ENCODE measurements at places on chromosomes 5 and 9.

GRCh38 chr5:8861764-8862163, 684.1 kb downstream of the SEMA5A start:
- no peak for DNase-seq

DNA sequence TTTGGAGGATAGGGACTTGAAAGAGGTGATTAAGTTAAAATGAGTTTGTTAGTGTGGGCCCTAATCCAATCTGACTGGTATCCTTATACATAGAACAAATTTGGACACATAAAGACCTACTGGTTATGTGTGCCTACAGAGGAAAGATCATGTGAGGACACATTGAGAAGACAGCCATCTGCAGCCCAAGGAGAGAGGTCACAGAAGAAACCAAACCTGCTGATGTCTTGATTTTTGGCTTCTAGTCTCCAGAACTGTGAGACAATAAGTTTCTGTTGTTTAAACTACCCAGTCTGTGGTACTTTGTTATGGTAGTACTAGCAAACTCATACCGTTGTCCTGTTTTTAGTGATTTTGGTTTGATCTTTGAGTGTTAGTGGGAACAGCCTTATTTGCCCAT, 18.3 kb downstream of the RNF180 start:
- no peak for DNase-seq

DNA sequence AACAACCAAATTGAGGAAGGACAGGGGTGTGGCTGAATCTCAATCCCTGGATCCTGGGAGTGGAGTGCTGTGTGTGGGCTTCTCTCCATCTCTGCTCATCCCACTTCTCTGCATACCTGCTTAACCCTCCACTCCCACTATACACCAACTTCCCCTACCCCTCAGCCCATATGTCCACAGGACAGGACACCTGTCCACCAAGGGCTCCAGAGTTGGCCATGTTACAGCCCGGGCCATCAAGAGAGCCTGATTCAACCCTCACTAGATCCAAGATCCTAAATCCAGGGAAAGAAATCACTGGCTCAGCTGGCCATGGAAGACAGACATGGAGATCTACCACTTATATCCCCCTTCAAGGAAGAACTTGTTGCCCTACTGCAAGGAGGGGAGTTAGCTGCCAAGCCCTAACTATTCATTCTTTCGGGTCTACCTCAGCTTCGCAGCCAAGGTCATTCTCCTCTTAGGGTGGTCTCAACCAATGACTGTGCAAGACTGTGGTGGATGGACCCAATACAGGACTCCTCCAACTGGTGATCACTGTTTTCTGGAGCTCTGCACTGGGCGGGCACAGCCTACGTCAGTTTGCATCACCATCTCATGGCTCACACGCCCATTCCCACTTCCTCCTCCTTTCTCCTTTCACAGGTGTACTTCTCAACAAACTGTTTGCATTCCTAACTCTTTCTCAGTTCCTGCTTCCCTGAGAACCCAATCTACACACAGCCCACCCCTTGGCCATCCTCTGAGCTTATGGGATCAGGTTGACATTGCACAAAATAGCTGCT, 53.7 kb upstream of the ZBTB43 start:
- DNase-seq, result no peak

DNA sequence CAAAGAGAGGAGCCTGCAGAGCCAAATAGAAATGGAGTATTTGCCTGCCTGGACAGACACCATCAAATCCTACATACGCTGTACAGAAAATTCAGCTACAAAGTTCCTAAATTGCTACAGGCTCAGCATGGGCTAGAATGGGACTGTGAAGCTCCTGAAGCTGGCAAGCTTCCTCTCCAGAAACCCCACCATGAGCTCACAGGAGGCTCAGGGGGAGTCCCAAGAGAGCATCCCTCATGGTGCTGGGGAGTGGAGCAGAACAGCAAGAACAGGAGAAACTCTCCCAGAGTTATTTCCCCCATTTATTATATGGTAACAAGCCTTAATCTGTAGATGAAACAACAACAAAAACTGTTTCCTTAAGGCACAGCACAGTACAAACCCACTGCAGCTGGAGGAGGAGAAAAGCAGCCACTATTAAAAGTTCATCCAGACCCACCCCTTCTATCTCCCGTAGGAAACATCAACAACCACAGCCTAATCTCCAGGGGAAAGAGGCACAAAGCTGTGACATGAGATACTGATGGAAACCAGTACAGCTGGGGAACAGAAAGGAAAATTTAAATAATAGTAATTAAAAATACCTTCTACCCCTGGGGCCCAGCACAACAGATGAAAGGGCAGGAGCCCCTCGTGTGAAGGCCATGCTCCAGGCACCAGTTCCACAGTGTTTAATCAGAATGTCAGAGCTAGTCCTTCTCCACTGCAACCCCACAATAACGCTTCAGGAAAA, 548.5 kb downstream of the MTRR start:
- no peak for DNase-seq

DNA sequence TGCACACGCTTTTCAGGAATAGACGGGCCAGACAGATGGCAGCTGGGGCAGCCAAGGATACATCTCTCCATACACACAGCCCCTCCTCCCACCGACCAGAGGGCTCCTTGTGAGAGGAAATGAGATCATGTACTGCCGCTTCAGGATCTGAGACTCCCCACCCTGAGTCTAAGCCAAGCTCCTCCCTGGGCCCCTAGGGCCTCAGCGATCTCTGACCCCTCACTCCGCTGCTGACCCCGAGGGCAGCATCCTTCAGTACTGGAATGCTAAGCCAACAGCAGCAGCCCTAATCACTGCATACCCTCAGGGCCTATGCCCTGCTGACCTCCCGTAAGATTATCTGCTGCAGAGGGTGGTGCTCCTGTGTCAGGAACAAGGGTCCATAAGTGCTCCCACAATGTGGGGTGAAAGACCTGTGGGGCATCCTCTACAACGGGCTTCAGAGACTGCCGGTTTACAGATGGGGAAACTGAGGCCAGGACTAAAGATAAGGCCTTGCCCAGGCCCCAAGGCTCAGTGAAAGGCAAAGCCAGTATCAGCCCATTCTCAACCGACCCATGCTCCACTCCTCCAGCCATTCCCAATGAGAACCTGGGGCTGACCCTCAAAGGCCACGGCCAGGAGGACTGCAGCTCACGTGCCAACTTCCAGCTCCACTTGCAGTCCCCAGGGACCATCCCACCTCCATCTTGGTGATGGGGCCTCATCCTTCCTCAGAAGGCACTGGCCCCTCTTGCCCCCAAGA, 37.5 kb downstream of the BICD2 start:
- DNase-seq, result peak; percentile 10

DNA sequence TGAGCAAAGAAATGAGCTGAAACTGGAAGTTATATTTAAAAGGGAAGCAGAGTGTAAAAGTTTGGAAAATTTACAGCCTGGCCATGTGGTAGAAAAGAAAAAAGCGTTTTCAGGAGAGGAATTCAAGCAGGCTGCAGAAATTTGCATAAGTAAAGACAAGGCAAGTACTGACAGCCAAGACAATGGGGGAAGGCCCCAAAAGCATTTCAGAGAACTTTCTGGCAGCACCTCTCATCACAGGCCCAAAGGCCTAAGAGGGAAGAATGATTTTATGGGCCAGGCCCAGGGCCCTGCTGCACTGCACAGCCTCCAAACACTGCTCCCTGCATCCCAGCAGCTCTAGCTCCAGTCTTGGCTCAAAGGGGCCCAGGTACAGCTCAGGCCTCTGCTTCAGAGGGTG, 169.7 kb downstream of the GLIS3 start:
- no peak for DNase-seq

DNA sequence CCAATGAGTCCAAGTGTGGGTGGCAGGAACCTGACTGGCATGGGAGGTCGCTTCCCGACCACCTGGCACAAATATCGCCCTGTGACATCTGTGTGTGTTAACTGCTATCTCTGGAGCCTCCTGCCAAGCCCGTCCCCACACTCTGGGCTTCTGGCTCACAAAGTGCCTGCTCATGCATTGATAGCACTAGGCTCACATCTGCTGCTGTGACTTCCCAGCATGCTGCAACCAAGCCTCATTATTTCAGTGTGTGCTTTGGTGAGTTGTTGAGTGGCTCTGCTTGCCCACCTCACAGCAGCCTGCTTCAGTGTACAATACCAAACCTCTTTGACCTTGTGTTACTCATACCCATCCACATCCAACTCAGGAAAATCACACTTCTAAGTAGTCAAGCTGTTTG, 139.8 kb downstream of the APBA1 start:
- no peak for DNase-seq

- DNase-seq, result no peak
Measured at GRCh38 chr5:143693651-143694252, 118.2 kb upstream of the HMHB1 start.

DNA sequence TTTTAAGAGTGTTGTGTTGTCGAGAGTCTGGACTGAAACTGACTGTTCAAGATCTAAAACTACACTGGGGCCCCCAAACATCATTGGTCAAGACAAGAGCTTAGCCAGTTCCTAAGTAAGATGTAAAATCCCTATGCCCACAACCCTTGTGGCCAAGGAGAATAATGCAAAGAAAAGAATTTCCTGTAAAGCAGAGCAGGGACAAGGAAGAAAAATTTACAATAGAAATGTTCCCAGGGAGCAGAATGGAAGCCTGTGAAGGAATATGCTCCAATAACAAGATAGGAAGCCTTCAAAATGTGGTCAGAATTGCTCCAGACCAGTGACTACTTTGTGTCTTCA, 20.4 kb downstream of the PPP1R2B start:
- no peak for DNase-seq

All from M059J (cell line).